ENCODE measurements at places on chromosomes 1 and 21.

DNA sequence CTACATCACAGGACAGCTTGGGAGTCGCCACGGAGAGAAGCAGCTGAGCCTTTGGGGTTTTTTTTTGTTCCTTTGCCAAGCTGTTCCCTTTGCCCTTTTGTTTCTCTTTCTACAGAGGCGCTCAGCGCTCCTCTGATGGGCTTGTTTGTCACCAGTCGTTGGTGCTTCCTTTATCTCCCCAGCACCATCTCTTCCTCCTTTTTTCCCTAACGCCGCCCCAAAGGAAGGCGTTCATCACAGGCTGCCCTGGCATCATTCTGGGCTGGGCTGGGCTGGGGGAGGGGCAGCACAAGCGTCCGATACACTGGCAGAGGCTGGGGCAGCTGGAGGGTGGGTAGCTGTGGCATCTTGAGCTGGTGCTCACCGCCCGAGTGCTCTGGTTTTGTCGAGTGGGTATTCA is 10.5 kb downstream of the IGSF21 start:
- no peak for DNase-seq

- no peak for DNase-seq
These were observed 23.9 kb downstream of the KCNAB2 start for GRCh38 chr1:6069573-6069972.

DNA sequence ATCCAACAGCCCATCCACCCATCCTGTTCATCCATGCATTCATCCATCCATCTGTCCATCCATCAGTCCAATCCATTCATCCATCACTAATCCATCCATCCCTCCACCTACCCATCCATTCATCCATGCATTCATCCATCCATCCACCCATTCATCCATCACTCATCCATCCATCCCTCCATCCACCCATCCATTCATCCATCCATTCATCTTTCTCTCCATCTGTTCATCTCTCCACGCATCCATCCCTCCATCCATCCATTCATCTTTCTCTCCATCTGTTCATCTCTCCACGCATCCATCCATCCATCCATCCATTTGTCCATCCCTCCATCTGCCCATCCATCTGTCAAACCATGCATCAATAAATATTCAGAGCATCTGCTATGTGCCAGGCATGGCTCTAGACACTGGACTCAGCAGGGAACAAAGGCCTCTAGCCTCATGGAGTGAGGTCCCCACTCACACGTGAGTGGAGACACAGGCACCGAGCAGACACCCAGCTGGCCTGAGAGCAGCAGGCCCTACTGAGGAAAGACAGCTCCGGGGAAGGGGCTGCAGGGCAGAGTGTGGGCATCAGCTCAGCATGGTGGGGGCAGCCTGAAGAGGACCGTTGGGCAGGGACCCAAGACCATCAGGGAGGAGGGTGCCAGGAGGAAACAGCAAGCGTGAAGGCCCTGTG is 9.6 kb downstream of the KRTAP10-1 start:
- DNase-seq = no peak

DNA sequence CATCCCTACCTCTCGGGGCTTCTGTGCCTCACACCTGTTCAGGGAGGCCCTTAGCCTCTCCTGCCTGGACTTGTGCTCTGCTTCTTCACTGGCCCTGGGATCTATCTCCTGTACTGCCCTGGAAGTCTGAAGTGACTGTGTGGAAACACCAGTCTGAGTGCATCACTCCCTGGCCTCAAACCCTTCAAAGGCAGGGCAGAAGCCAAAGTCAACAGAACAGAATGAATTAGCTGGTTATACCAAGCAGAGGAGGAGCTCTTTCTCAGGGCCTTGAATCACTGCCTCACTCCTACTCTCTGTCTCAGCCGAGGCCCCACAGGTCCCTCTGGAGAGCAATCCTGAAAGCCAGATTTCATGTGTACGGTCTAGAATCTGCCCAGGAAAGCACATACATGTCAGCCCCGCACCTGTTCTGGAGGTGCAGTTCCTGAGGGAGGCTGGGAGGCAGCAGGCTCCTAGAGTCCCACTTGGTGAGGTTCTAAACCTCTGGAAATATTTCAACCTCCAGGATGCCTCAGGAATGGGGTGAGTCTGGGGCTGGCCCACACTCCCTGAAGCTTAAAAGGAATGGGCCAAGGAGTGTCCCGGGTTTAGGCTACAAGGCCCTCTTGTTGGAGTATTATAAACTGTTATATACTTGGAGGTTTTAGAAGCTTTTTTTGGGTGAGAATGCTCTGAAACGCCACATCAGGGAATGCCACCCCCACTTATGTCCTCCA is 98.3 kb downstream of the ABCA4 start:
- DNase-seq = no peak

DNA sequence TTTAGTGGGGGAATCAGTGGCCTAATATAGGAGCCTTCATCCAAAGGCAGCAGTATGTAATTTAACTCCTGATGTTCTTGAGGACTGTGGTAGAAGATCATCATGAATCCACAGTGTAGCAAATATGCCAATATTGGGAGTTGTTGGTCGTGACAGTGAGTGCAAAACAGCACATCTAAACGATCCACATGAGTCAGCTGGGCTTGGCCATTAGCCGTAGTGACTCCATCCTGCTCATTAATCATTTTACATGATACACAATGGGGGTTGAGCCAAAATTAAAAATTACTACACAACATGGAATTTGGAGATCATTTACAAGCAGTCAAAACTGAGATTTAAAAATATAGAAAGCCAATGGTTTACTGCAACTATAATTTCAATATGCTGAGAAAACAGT is 653.9 kb upstream of the CAMK1G start:
- no peak for DNase-seq

DNA sequence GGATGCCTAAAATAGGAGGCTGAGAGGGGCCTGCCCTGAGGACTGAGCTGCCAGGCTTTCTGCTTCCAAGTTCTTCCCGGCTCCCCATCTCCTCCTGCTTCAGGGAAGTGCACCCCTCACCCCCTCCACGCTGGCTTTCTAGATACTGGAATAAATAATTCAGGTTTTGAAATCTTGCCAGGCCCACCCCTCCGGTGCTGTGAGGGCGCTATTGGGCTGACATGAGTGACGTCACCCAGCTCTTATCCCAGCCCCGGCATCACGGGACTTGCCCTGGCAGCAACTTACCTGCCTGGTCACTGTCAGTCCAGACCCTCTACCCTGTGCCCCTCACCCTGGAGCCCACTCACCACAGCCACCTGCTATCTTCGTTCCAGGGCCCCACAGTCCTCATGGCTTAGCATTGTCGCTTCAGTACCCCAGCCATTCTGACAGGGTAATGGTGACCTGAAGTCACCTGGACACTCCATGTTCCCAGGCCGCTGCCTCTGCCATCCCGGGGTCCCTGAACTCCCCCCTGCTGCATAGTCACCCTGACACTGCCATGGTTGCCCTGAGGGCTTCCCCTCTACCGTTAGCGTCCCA is 819 bp upstream of the GPR3 start:
- DNase-seq = no peak

DNA sequence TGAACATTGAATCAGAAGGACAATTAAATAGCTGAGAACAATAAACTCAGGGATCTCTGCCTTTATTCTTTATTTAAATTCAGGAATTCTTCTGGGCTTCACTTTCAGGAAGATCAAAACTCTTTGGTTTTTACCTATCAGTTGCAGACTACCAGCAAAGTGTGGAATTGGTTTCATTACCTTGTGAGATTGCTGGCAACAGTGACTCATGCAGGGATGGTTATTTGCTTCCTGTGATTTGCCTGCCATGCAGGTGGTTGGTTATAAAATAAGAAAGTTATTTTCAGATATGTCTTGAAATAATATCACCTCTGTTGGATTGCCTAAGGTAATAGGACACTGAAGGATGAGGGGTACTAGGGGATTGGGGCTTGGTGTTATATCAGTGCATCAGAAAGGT is 204.6 kb downstream of the PTBP2 start:
- DNase-seq = no peak

GRCh38 chr1:57494530-57495079 is 70.7 kb upstream of the DAB1 start:
- DNase-seq = no peak

GRCh38 chr1:31587720-31588423 is 11.6 kb downstream of the TINAGL1 start:
- peak; percentile 19 for DNase-seq

GRCh38 chr1:33378976-33379375 is 51.9 kb downstream of the PHC2 start:
- DNase-seq = no peak

DNA sequence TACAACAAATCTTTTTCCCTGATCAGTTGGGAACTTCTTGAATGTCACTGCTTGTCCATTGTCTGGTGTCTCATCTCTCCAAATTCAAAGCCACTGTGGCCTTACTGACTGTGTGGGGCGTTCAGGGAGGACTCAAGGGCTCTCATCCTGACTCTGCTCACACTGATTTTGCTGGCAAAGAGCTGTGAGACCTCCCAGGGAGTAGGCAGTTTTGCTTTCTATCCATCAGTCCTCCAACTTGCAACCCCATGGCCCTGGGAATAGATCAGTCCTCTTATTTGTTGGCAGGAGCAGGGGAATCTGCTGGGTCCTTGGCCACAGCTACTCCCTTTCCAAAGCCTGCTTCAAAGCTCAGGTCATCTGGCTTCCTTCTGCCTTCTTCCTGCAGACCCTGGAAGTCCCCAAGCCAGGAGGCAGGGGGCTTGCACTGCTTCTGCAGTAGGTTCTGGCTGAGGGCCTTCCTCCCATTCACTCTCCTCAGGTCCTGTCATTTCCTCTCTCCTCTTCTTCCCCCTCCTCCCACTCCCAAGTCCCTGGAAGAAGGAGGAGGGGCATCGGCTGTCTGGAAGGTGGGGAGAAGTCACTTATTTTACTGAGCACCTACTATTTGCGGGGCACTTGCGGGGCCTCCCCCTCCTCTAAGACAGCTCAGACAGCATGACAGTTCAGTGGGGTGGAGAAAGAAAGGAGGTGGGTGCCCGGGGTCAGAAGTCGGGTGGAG is 876 bp upstream of the NAV1 start:
- no peak for DNase-seq

DNA sequence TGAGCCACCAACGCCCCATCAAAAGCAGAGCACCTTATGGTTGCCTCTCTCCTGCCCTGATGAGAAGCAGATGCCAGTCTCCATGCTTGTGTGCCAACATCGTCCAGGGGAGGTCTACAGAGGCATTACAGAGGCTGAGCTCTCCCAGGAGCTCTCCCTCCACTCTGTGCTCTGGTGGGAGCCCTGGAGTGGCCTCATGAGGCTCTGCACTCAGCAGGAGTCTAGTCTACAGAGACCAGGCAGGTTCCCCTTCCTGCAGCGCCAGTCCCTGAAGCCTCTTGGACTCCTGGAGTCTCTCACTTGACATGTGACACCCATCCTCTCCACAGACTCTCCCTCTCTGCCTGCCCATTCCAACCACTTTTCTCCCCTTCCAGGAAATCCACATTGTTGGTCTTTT is 3.4 kb downstream of the DCST1 start:
- DNase-seq = no peak

- no peak for DNase-seq
These were observed 33.1 kb downstream of the STPG1 start for GRCh38 chr1:24380508-24380907.

GRCh38 chr1:4176841-4177240 is 276.8 kb upstream of the C1orf174 start:
- DNase-seq = no peak

DNA sequence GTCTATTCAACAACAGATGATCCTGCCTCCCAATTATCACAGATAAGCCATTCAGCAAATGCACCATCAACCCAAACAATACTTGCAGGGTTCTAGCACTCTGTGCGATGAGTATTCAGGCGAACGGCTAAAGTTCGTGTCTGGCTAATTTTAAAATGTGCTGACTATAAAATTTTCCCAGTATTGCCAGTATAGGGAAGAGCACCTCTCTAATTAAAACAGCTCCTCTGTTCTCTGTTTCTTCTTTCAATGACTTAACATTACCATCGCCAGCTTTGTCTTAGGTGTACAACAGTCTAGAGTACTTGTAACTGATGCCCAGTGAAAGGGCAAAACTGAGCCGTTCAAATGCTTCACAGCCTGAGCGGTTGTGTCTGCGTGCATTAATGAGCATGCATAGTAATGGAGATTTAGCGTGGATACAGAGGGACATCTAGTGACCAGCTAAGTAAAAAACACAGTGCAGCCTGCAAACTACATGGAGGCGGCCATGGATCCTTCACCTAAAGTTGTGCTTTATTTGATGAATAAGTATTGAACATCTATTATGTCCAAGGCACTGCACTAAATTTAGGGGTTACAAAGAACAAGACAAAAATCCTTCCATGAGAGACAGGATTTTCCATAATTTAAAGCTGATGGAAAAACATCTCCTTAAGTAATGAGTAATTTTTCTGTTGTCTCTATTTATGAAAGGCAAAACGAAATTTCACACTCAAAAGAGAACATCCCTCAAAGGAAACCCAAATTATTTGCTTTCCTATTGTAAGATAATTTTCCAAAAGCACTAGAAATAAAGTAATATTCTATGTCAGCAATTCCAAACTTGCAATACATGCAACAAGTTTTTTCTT is 120.0 kb downstream of the SETD4 start:
- DNase-seq = no peak

DNA sequence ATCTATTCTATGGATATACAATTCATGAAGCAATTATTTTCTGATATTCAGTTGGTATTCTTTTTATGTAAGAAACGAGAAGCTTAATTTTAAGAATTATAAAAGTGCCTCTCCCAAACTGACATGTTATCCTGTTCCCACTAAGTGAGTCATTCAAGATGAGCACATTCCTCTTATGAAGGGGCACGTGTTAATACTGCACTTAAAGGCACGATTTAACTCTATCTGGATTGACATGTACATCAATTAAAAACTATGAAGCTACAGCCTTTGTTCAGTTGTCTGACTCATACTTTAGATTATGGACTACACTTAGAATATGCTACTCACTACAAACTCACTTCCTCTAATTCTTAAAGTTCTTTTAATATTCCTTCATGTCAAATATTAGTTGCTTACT is 111.6 kb downstream of the CYYR1 start:
- DNase-seq = no peak

- DNase-seq = peak; percentile 57
These were observed 3.0 kb downstream of the TRIM46 start for GRCh38 chr1:155176544-155177071.

DNA sequence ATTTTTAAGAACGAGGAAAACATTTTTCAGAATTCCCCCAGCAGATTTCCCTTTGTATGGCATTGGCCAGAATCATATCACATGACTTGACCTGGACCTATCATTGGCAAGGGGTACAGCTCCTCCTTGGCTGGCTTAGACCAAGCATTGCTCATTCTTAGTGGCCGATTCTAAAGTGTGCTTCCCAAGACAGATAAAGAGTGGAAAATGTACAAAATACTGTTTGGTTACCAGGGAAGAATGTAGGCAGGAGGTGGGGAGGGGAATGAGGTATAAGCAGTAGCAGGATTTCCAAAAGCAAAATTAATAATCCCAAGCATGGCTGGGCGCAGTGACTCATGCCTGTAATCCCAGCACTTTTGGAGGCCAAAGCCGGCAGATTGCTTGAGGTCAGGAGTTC is 75.6 kb upstream of the KRTAP11-1 start:
- DNase-seq = no peak

GRCh38 chr1:166673722-166674121 is 165.6 kb upstream of the POGK start:
- DNase-seq = no peak

- no peak for DNase-seq
These were observed 36.2 kb upstream of the DOCK7 start for GRCh38 chr1:62724430-62724829.

GRCh38 chr1:243926803-243927245 is 76.8 kb upstream of the AKT3 start:
- DNase-seq = no peak

All from NK-92 treated with Interleukin-12 subunit alpha and Interleukin-12 subunit beta, amount 100 ng/mL, for 24 hours (cell line).